ENCODE measurements at places on chromosomes 4 and X.

- H3K4me1 ChIP-seq = no peaks in the 10 kb centered on the region
- H3K27ac ChIP-seq = no peak overlapping the region
- H3K4me3 ChIP-seq = no peak overlapping the region
Observed at GRCh38 chr4:121564840-121565375, 131.9 kb downstream of the ANXA5 start.

- peaks cover 22% of the 10 kb centered on the region for H3K4me1 ChIP-seq
- no peaks in the 10 kb centered on the region for H3K27me3 ChIP-seq
- peak overlapping the region; percentile 98 for H3K27ac ChIP-seq
- peak overlapping the region; percentile 84 for H3K4me3 ChIP-seq
Observed at GRCh38 chrX:101409043-101409442, 1.0 kb downstream of the HNRNPH2 start.

- peaks cover 16% of the 10 kb centered on the region for H3K4me1 ChIP-seq
- H3K4me3 ChIP-seq = no peak overlapping the region
- no peaks in the 10 kb centered on the region for H3K27me3 ChIP-seq
- peak; percentile 51 for DNase-seq
Observed at GRCh38 chr4:57426779-57427395, 316.7 kb upstream of the IGFBP7 start.

DNA sequence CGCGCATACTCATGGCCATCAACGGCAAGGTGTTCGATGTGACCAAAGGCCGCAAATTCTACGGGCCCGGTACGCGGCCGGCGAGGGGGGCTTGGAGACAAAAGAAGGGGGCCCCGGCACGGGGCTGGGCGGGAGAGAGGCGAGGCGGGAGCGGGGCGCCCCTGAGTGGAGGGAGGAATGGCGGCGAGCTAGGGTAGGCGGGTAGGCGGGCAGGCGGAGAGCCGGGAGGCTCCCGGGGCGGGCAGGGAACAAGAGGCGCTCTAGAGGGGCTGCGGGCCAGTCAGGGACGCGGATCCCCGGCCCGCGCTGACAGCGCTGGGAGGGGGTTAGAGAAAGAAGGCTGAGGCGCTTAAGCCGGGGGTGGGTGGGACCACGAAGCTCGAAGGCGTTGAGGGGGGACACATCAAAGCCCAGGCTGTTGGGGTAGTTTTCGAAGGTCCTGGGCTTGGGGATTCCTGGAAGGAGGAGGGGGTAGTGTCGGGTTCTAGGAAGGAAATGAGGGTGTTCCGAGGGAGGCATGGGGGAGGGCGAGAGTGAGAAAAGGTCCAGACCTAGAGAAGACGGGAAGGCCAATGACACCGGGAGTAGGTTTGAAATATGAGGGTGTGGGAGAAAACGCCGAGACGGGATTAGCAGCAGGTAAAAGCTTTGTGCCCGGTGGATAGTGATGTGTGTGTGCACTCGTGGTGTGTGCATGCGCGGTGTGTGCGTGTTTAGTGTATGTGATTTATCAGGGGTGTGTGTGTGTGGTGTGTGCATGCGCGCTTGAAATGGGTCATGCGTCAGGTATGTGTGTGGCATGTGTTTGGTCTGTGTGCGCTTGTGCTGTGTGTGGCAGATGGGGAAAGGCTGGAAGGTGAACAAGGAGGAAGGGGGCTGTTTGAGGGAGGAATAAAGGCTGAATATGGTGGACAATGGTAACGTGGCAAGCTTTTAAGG is 807 bp downstream of the PGRMC1 start:
- H3K27ac ChIP-seq = peak overlapping the region; percentile 64
- H3K4me3 ChIP-seq = peak overlapping the region; percentile 79
- H3K27me3 ChIP-seq = no peaks in the 10 kb centered on the region
- DNase-seq = peak; percentile 23

DNA sequence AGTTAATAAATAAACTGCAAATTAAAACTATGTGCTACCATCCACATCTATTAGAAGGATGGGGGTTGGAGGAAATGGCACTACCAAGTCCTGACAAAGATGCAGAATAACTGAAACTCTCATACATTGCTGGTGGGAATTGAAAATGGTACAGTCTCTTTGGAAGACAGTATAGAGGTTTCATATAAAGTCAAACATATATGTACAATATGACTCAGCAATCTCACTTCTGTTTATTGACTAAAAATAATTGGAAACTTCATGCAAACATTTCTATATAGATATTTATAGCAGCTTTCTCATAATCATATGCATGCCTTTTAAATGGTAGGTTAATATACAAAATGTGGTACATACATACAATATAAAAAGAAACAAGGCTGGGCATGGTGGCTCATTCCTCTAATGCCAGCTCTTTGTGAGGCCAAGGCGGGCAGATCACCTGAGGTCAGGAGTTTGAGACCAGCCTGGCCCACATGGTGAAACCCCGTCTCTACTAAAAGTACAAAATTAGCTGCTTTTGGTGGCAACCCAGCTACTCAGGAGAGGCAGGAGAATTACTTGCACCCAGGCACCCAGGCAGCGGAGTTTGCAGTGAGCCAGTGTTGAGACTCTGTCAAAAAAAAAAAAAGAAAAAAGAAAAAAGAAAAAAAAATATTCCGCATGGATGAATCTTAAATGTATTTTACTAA is 225.0 kb upstream of the CXXC4 start:
- no peaks in the 10 kb centered on the region for H3K36me3 ChIP-seq
- DNase-seq = no peak
- peaks cover 2% of the 10 kb centered on the region for H3K4me1 ChIP-seq
- H3K27me3 ChIP-seq = peaks cover 14% of the 10 kb centered on the region
- H3K4me3 ChIP-seq = no peak overlapping the region

DNA sequence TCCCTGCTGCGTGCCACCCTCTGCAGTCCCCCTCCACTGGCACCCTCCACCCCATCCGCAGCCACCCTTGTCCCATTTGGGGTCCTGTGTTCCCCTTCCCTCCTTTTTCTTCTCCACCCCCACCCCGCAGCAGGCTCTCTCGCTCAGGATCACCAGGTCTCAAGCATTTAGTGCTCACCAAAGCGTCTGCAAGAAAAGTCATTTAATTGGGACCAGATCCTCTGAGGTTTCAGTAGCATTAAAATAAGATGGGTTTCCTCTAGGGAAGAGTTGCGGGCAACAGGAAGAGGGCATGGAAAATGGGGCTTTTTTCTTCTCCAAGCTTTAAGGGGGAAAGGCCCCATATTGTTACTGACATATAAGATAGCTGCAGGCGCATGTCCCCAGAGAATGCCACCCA is 4.9 kb upstream of the HAUS7 start:
- no peaks in the 10 kb centered on the region for H3K36me3 ChIP-seq
- peaks cover 16% of the 10 kb centered on the region for H3K4me1 ChIP-seq
- peak overlapping the region; percentile 50 for H3K27ac ChIP-seq
- no peaks in the 10 kb centered on the region for H3K27me3 ChIP-seq
- H3K4me3 ChIP-seq = no peak overlapping the region

DNA sequence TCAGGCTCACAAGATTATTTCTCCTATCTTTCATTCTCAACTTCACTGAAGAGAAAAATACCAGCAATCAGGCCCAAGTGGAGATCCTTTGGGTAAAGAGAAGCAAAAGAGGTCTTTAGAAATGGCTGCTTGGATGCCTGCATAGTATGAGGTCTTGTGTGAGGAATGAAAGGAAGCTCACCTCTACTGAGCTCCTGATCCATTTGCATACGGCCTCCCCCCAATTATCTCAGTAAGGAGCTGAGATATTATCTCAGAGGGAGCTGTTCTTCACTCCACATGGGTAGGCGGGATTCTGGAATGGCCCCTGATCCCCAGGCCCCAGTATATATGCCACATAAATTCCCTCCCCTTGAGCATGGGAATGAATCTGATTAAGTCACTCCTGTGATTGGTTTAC is 75.8 kb downstream of the EVC2 start:
- no peaks in the 10 kb centered on the region for H3K27me3 ChIP-seq
- peak overlapping the region; percentile 56 for H3K27ac ChIP-seq
- H3K4me1 ChIP-seq = peaks cover 14% of the 10 kb centered on the region
- no peak for DNase-seq

- H3K27me3 ChIP-seq = no peaks in the 10 kb centered on the region
- no peak for DNase-seq
- peaks cover 15% of the 10 kb centered on the region for H3K4me1 ChIP-seq
- H3K4me3 ChIP-seq = no peak overlapping the region
- no peak overlapping the region for H3K27ac ChIP-seq
Observed at GRCh38 chr4:8128100-8128856, 30.3 kb downstream of the ABLIM2 start.

- H3K27me3 ChIP-seq = no peaks in the 10 kb centered on the region
- no peaks in the 10 kb centered on the region for H3K36me3 ChIP-seq
- no peak overlapping the region for H3K4me3 ChIP-seq
- H3K4me1 ChIP-seq = no peaks in the 10 kb centered on the region
Observed at GRCh38 chrX:143648705-143649104, 12.8 kb upstream of the SLITRK4 start.

DNA sequence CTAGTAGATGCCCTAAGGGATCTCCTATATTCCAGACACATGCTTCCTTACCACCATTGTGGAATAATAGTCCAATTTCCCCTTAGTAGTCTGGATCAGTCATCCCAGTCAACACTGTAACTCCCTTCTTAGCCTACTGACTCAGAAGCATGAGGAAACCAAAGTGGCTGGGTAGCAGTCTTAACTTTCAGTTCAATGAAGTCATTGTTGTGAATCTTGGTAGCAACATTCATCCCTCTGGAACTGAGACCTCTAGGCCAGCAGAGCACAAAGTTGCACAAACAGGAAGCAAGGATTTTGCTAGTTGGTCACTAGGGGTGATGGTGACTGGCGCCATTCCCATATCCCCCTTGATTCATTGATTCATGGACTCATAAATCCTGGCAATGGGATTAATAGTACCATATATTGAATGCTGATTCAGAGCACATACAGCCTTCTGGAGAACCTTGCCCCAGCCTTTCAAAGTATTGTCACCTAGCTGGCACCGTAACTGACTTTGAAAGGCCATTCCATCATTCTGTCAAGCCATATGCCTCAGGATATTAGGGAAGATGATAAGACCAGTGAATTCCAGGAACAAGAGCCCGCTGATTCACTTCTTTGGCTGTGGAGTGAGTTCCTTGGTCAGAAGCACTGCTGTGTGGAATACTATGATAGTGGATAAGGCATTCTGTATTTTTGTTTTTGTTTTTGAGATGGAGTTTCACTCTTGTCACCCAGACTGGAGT is 19.7 kb upstream of the GPAT3 start:
- H3K27me3 ChIP-seq = no peaks in the 10 kb centered on the region
- no peak for DNase-seq
- H3K36me3 ChIP-seq = no peaks in the 10 kb centered on the region

- H3K27me3 ChIP-seq = no peaks in the 10 kb centered on the region
- H3K27ac ChIP-seq = peak overlapping the region; percentile 96
- peaks cover 15% of the 10 kb centered on the region for H3K4me1 ChIP-seq
- no peak for DNase-seq
Observed at GRCh38 chrX:21932292-21933002, 8.1 kb upstream of the SMS start.

- no peaks in the 10 kb centered on the region for H3K27me3 ChIP-seq
- peaks cover 20% of the 10 kb centered on the region for H3K4me1 ChIP-seq
- DNase-seq = no peak
- H3K4me3 ChIP-seq = no peak overlapping the region
Observed at GRCh38 chr4:145886871-145887240, 51.8 kb downstream of the ZNF827 start.

DNA sequence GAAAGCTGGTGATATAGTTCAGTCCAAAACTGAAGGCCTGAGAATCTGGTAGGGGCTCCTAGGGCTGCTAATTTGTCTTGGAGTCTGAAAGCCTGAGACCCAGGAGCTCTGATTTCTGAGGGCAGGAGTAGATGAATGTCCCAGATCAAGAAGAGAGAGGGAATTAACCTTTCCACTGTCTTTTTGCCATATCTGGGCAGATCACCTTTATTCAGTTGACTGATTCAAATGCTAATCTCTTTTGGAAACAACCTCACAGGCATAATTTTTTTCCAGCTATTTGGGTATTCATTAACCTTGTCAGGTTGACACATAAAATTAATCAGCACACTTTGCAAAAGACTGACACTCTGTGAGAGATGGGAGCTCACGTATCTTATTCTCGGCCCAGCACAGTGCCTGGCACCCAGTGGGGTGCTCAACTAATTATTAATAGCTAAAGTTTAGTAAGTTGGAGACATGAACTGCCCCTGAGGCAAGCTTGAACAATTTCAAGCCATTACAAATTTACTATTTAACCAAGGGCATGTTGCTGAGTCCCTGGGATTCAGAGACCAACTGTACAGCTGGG is 114.3 kb downstream of the CPEB2 start:
- no peaks in the 10 kb centered on the region for H3K4me1 ChIP-seq
- no peak for DNase-seq
- no peak overlapping the region for H3K4me3 ChIP-seq
- no peaks in the 10 kb centered on the region for H3K36me3 ChIP-seq
- no peak overlapping the region for H3K27ac ChIP-seq

GRCh38 chr4:91127831-91128230 is 1000.6 kb downstream of the CCSER1 start:
- peak overlapping the region; percentile 10 for H3K27ac ChIP-seq
- no peaks in the 10 kb centered on the region for H3K27me3 ChIP-seq
- peaks cover 14% of the 10 kb centered on the region for H3K4me1 ChIP-seq
- no peak for DNase-seq

DNA sequence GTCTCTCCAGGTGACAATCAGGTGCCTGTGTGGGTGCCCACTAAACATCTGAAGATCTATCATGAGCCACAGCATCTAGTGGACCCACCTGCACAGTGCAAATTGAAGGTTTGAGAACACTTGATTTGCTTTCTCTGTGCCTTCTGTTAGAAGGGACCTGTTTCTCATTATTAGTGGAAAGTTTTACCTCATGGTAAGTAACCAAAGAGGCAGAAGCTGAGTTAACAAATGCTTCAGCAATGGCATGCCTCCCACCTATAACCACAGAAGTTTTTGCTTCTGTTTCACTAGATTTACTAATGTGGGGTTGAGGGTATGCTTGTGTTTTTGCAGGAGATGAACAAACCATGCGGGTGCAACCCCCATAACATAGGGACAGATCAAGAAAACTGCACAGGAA is 297.4 kb upstream of the DKK2 start:
- no peak for DNase-seq
- peaks cover 3% of the 10 kb centered on the region for H3K4me1 ChIP-seq
- no peak overlapping the region for H3K27ac ChIP-seq
- H3K36me3 ChIP-seq = peaks cover 3% of the 10 kb centered on the region
- no peak overlapping the region for H3K4me3 ChIP-seq
- H3K27me3 ChIP-seq = no peaks in the 10 kb centered on the region

DNA sequence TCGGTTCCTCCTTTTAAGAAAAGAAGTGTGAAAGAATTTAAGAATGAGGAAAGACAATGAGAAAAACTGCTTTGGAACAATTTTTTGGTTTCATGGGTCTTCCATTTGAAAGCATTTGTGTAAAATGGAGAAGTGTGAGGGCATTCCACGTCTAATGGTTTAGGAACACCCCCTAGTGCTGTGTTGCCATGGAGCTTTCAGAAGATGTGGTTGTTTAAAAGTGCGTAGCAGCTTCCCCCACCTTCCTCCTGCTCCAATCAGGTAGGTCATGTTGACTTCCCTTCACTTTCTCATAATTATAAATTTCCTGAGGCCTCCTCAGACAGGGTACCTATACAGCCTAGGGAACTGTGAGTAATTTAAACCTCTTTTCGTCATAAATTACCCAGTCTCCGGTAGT is 50.0 kb downstream of the UGT2B10 start:
- H3K36me3 ChIP-seq = no peaks in the 10 kb centered on the region
- H3K27ac ChIP-seq = no peak overlapping the region
- DNase-seq = no peak
- peaks cover 16% of the 10 kb centered on the region for H3K4me1 ChIP-seq

- peaks cover 10% of the 10 kb centered on the region for H3K4me1 ChIP-seq
- DNase-seq = no peak
- no peaks in the 10 kb centered on the region for H3K27me3 ChIP-seq
- H3K4me3 ChIP-seq = no peak overlapping the region
- H3K27ac ChIP-seq = no peak overlapping the region
Observed at GRCh38 chr4:149791851-149792250, 23.8 kb downstream of the IQCM start.

- H3K36me3 ChIP-seq = peaks cover 15% of the 10 kb centered on the region
- H3K4me1 ChIP-seq = peaks cover 8% of the 10 kb centered on the region
- no peak overlapping the region for H3K27ac ChIP-seq
- peaks cover 4% of the 10 kb centered on the region for H3K27me3 ChIP-seq
Observed at GRCh38 chr4:78345237-78345636, 206.3 kb upstream of the ANXA3 start.

All from mesothelial cell of epicardium (in vitro differentiated cells).